Fibroblast of skin of right biceps (primary cell): ENCODE measurements at places on chromosomes 16 and 17.
A peak's percentile ranks its signal among the peaks of the same experiment; 100 is the strongest.

DNA sequence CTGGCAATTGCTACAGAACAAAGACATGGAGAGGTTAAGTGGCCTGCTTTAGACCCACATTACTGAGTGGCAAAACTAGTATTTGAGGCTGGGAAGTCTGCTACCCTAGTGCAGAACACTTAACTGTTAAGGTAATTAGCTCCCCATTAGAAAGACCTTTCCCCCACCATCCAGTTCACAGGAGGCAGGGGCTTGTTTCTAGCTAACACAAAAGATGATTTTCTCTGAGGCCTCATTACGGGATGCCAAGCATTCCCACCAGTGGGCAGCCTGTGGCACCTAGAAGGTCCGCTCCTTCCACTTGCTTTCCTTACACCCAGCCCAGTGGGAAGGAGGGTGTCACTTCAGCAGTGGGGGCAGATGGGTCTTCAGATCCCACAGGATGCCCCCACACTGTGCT lies 99.1 kb downstream of the RBFOX1 start:
- DNase-seq: no peak

DNA sequence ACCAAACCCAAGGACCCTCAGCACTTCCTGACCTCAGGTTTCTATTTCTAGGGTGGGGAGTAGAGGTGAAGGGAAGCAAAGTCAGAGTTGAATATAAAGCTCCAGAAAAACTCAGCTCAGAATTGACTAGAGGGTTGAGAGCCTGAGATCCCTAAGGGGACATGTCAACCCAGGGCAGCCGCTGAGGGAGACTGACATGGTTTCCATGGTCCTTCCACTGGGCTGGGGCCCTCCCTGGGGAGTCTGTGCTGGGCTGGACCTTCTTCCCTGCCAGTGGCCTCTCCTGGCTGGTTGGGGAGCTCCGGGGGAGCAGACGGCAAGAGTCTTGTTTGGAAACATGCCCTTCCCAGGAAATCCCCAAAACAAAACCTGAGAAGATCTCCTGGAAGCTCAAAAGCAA lies 121.3 kb downstream of the METRNL start:
- DNase-seq: no peak

DNA sequence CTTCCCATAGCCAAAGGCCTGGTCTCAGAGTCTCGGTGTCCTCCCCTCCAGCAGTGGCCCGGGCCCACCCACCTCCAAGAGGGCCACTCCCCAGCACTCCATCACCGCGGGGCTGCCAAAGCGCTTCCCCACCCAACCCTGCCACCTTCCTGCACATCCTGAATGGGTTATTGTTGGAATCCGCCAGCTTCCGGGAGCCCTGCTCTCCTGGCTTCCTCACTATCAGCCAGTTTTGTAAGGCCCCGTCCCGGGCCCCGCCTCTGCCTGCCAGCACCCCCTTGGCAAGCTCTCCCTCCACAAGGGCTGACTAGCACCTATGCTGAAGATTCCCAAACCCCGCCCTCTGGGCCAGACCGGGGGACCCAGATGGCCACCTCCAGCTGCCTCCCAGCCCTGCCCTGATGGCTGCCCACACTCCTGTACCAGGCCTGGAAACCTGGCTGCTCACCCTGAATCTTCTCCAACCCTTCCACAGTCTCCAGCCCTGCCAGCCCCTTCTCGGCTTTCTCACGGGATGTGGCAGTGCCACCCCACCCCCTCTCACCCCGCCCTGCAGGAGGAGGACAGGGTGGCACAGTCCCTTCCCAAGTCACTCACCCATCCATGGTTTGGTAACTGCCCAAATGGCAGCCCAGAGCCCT lies 14.4 kb downstream of the MYBBP1A start:
- no peak for DNase-seq

GRCh38 chr17:41308251-41308917 lies 725 bp downstream of the KRTAP16-1 start:
- no peak for DNase-seq

- DNase-seq: no peak
These were observed 3.3 kb downstream of the TOX3 start for GRCh38 chr16:52543654-52544053.

GRCh38 chr17:27478901-27479538 lies 22.8 kb downstream of the KSR1 start:
- DNase-seq: no peak

DNA sequence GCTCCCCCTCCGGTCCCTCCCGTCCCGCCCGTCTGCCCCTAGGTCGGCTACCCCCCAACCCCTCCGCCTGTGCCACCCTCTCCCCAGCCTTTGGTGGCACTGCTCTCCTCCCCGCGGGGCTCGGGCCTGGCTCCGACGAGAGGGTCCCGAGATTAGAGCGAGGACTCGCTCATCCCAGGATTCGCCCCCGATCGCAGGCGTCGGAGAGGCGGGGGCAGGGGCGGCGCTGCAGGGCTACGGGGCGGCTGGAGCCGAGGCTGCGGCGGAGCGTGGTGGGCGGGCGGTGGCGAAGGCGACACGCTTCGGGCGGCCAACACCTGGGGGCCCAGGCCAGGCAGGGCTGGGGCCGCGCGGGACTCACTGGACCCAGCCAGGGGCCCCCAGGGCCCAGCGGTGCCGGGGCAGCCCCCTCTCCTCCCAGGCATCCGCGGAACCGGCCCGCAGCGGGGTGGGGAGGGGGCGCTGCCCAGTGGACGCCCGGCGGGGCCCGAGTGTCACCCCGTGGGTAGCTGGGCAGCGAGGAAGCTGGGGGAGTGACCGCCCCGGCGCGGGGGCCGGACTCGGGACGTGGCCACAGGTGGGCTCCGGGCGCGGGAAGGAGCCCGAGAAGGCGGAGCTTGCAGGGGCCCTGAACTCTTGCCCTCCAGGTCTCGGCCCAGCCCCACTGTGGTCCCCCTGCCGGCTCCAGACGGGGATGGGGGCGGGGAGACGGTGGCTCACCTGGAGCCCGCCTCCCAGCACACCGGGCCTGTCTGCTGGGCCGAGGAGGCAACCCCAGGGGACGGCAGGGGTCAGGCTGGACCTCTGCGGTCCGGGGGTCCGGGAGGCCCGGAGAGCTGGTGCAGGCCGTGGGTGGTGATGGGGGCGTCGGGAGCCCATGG lies 1.5 kb downstream of the MGAT5B start:
- no peak for DNase-seq

- DNase-seq: peak; percentile 78
These were observed 73.6 kb downstream of the WIPI1 start for GRCh38 chr17:68383443-68384321.

DNA sequence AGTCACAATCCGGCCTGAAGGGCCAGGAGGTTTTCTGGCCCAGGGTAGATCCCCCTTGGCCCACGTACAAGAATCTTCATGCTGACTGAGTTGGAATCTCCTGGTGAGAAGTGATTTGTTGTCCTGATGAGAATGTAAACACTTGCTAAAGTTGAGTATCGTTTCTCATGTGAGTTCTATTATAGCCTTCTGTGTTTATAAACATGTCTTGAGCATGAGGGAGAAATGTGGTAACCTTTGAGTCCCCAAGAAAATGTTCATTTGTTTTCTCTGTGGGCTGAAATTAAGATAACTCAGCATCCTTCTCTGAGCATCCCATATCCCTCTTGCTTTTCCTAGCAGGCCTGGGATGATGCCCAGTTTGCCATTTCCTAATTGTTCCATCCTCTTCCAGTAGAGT lies 204.8 kb downstream of the FTO start:
- DNase-seq: no peak

- no peak for DNase-seq
These were observed 60.6 kb downstream of the RPH3AL start for GRCh38 chr17:292016-292415.

DNA sequence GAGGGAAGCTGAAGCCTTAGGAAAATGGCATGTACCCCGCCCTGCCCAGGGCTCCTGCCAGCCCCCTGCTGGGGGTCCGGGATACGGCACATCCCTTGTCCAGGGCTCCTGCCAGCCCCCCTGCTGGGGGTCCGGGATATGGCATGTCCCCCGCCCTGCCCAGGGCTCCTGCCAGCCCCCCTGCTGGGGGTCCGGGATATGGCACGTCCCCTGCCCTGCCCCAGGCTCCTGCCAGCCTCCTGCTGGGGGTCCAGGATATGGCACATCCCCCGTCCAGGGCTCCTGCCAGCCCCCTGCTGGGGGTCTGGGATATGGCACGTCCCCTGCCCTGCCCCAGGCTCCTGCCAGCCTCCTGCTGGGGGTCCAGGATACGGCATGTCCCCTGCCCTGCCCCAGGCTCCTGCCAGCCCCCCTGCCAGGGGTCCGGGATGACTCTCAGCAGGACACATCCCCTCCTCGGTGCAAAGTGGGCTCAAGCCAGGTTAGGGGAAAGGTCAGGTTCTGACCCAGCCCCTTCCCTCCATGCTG lies 43.2 kb downstream of the RPH3AL start:
- DNase-seq: peak; percentile 44

GRCh38 chr17:46818929-46819859 lies 702 bp upstream of the WNT3 start:
- DNase-seq: no peak

GRCh38 chr17:41792845-41793783 lies 6.6 kb upstream of the JUP start:
- DNase-seq: peak; percentile 52

DNA sequence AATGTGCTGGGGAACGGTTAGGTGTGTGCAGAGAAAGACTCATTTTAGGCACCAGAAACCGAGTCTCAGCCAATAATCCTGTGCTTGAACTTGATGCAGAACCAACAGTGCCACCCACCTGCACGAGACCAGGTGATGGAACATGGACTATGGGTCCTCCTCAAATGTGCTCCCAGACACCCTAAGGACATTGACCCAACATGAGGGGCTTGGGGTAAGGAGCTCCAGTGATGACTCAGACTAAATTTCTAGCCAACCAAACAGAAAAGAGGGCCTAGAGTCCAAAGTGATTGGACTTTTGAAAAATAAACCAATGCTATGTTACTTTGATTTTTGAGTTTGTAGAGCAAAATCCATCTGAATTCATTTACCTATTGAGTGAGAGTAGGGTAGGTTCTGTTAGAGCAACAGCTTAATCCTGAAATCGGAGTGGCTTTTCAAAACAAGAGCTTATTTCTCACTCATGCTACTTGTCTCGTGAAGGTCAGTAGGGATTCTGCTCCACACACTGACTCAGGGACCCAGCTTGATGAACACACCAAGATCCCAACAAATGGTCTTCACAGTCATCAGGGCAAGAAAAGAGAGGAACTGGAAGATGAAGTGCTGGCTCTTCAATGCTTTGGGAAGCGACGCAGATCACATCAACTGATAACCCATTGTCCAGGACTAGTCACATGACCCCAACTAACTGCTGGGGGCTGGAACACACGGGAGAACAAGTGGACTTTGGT lies 21.8 kb downstream of the FAM20A start:
- no peak for DNase-seq

- DNase-seq: no peak
These were observed 5.7 kb upstream of the STAT5A start for GRCh38 chr17:42282478-42283080.

DNA sequence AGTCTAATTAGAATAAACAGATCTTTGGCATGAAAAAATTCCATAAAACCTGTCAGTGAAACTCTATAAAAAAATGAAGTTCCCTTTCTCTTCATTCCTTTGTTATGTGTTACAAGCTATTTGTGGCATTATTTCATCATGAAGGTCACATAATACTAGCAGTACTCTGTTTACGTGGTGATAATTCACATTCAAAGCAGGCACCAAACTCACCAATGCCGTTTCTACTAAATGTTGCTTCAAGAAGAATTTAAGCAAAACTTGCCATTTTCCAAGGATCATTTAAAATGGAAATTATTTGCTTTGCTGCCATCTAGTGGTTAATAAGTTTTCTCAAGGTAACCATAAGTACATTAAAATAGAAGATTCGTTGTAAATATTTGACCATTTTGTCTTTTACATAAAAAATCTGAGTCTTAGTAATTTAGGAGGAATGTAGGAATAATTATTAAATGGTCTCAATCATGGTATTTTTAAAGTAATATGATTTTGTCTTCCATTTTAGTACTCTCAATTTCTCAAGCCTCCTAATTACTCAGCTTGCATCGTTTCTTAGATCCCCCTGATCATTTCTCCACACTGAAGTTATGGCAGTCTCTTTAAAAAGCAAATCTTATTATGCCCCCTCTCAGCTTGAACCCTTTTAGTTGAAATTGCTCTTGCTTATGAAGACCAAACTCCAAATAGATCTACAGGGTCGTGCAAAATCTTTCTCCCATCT lies 80.8 kb downstream of the OMG start:
- DNase-seq: peak; percentile 83

DNA sequence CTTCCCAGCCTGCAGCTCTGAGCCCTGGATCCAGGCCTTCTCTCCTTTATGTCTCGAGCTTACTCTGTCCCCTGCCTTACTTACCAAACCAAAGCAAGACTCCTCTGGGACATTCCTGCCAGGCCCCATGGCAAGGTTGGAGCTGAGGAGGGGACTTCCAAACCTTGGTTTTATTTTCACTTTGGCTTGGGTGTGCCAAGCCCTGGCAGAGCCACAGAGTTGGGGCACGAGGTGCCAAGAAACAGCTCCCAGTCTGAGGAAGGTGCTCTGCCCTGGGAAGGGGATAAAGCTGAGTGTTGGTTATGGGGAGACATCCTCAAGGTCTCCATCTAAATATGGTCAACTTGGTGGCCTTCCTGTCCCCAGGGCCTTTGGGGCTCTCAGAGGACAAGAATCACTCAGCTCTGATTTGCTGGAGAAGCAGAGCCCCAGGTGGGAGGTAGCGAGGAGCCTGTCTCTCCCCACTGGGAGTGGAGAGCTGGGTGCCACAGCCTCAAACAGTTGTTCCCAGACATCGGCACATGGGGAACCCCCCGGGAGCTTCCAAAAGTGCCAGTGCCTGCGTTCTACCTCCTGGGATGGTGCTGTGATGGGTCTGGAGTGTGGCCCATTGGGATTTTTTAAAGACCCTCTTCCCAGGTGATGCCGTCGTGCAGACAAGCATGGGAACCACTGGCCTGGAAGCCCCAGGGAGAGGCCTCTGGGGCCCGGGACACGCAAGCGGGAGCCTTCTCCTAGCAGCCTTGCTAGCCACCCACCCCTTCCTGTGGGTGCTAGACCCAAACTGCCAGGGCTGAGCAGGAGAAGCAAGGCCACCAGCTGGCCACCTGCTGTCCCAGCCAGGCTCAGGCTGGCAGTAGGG lies 10.3 kb downstream of the NLRC5 start:
- DNase-seq: no peak

- no peak for DNase-seq
These were observed 41.5 kb upstream of the HS3ST3A1 start for GRCh38 chr17:13643180-13643579.

GRCh38 chr17:15213381-15214087 lies 51.6 kb downstream of the PMP22 start:
- DNase-seq: peak; percentile 35

- no peak for DNase-seq
These were observed 415.0 kb upstream of the XYLT1 start for GRCh38 chr16:17885659-17886207.

DNA sequence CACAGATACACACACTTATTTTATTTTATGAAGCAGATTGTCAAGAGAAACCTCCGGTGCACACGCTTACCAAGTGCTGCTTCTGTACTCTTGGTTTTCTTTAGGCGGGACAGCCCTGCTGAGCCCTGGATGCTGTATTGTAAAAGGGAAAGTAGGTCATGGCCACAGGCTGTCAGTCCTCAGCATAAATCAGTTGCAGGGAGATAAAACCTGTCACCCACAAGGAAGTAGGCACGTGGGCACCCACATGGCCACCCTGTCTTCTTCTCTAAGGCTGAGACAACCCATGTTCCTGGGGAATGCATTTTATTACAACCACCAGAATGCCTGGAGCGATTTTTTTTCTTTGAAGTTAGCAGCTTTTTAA lies 59.3 kb downstream of the ASIC2 start:
- peak; percentile 2 for DNase-seq
